ENCODE measurements at places on chromosomes 3 and 15.
A peak's percentile ranks its signal among the peaks of the same experiment; 100 is the strongest.

GRCh38 chr3:8622873-8623691, 21.5 kb downstream of the SSUH2 start:
- peak; percentile 70 for DNase-seq

GRCh38 chr3:24843955-24844354, 349.3 kb upstream of the THRB start:
- no peak for DNase-seq

- DNase-seq = no peak
These were observed 12.8 kb upstream of the SRP14 start for GRCh38 chr15:40051616-40052415.

- DNase-seq = no peak
These were observed 39.9 kb downstream of the DENND4A start for GRCh38 chr15:65752151-65752700.

- no peak for DNase-seq
These were observed 16.5 kb downstream of the GMPS start for GRCh38 chr3:155886915-155887314.

GRCh38 chr3:172228036-172228415, 188.6 kb downstream of the FNDC3B start:
- no peak for DNase-seq

GRCh38 chr15:80028937-80029336, 30.5 kb upstream of the ZFAND6 start:
- no peak for DNase-seq

- DNase-seq = no peak
These were observed 2.6 kb upstream of the EOGT start for GRCh38 chr3:69016102-69016501.

DNA sequence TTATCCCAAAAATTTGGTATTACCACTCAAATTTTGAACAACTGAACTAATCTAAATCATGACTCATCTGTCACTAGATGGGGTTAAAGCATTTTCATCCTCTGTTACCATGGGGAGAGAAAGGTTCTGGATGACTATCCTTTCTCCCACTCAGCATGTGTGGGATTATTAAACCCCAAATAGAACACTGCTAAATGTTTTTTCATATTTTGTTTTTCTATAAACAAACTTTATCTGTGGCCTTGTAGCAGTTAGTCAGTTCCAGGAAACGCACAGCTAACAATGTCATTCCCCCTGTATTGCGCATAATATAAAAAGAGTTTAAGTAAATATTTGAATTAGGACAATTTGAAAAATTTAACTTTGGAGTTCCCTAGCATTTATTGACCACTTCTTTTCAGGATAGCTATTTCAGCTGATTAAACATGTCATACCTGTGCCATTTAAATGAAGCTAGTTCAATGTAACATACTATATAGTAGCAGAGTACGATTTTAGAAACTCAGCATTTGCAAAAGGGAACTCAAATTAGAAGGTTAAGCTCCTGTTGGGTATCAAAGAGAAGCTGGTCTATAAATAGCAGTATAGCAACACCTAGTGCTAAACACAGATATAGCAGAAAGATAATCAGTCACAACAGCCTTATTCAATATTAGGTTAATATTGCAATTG, 9.2 kb upstream of the TMEM212 start:
- no peak for DNase-seq

DNA sequence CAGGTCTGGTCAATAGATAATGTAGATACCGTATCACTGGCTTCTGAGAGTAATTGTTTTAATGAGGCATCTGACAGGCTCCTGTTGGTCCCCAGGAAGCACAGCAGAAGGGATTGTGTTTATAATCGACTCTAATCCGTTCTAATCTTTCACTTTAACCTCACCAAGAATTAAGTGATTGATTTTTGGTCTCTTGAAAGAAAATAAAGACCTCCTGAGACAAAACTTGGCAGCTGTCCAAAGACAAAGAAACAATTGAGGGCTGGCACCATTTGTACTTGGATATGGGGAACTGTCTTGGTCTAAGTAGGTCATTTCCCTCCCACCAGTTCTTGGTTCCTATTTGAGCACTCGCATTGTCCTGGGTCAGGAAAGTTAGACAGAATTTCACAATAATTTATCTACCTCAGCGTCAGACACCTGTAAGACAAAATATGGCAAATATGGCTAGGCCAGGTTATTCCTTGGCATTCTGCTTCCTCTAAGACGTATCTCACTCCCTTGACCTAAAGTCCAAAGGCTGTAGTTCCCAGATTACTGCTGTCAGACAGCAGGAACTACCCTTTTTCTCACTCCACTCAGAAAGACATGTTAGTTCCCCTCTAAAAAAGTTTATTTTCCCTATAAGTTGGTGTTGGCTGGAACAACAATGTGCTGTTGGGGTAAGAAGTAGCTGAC, 22.7 kb upstream of the CD96 start:
- peak; percentile 67 for DNase-seq

GRCh38 chr15:75836959-75837334, 6.3 kb upstream of the UBE2Q2 start:
- DNase-seq = no peak

- no peak for DNase-seq
These were observed 29.3 kb upstream of the SLC41A3 start for GRCh38 chr3:126113238-126113555.

- no peak for DNase-seq
These were observed 430.7 kb upstream of the CBLB start for GRCh38 chr3:106299300-106300098.

DNA sequence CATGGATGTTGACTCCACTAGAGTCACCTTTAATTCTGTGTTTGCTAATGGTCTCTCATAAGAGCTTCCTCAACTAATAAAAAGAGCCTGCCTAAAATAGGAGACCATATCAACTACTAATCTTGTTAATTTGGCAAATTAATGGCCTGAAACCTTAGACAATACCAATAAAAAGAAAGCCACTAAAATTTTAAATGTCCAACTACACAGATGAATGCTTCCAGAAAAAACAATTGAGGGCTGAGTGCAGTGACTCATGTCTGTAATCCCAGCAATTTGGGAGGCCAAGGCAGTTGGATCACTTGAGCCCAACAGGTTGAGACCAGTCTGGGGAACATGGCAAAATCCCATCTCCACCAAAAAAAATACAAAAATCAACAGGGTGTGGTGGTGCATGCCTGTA, 230.9 kb downstream of the NSUN3 start:
- no peak for DNase-seq

DNA sequence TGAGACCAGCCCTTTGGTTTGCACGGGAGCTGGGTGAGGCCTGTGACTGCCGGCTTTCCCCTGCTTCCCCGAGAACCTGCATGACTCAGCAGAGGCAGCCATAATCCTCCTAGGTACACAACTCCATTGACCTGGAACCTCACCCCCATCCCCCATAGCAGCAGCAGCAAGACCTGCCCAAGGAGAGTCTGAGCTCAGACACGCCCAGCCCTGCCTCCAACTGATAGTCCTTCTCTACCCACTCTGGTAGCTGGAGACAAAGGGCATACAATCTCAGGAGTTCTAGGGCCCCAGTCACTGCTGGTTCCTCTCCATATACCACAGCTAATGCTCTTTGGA, 141.0 kb upstream of the ARHGEF26 start:
- no peak for DNase-seq

DNA sequence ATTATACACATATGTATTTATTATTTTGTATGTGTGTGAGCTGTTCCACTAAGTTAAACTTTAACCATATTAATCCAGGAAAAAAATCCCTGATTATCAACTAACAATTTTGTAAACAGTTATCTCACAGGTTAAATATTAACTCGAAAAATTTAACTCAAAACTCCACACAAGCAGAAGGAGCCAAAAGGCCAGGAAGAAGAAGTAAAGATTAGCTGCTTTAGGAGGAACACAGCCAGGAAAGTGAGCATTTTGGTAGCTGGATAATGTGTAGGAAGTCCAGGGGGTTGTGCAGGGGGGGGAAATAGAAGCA, 425.0 kb downstream of the TIGIT start:
- no peak for DNase-seq

DNA sequence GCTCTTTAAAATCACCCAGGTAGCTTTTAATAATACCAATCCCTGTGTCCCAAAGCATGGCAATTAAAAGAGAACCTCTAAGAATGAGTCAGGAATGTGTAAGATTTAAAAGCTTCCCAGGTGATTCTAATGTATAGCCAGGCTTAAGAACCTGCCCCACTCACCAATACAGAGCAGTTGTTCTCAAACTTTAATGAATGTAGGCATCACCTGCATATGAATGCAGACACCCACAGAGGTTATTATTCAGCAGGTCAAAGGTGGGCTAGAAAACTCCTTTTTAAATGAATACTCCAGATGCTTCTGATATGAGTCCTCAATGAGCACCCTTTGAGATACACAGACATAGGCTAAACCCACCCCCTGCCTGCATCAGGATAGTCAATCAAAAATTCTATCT, 298.1 kb upstream of the KCNMB2 start:
- peak; percentile 8 for DNase-seq

- DNase-seq = no peak
These were observed 69.6 kb upstream of the CTNNB1 start for GRCh38 chr3:41129731-41130130.

GRCh38 chr3:27591312-27592210, 107.4 kb upstream of the SLC4A7 start:
- no peak for DNase-seq

GRCh38 chr3:108973019-108973418, 19.3 kb upstream of the GUCA1C start:
- DNase-seq = no peak

- peak; percentile 19 for DNase-seq
These were observed at the start of gene SLC27A2 for GRCh38 chr15:50181969-50182218. Gene SLC27A2 (plus strand): TSS chr15:50182196. CDS start chr15:50182428, 232 bp downstream.

- no peak for DNase-seq
These were observed 268.4 kb upstream of the NSMCE3 start for GRCh38 chr15:29538044-29538443.

- DNase-seq = no peak
These were observed 64.1 kb downstream of the CDIN1 start for GRCh38 chr15:36643551-36643950.

- DNase-seq = no peak
These were observed 20.8 kb downstream of the CCR1 start for GRCh38 chr3:46187341-46187700.

DNA sequence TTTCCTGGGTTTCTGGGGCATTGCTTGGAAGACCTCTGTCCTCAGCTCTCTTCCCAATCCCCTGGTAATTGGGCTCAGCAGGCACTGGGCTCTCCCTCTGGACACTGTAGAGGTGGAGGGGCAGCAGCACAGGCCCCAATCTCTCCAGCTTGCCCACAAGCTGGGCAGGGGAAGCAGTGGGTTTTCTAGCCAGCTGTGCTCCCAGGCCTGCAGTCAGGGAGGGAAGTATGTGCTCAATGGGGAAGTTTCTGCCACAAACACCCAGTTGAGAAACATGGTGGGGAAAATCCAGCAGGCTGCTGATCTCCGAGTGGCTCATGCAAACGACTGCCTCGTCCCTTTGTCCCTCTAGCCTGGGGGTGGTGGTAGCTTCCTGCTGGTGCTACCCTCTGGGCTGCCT, 12.8 kb upstream of the RFT1 start:
- DNase-seq = no peak
